CD8-positive, alpha-beta memory T cell (primary cell): ENCODE measurements at places on chromosomes 5 and 9. TPM values are rescaled to one million over a fixed set of nuclear protein-coding genes. Genes with fewer than 3 reads are reported as not detected.

DNA sequence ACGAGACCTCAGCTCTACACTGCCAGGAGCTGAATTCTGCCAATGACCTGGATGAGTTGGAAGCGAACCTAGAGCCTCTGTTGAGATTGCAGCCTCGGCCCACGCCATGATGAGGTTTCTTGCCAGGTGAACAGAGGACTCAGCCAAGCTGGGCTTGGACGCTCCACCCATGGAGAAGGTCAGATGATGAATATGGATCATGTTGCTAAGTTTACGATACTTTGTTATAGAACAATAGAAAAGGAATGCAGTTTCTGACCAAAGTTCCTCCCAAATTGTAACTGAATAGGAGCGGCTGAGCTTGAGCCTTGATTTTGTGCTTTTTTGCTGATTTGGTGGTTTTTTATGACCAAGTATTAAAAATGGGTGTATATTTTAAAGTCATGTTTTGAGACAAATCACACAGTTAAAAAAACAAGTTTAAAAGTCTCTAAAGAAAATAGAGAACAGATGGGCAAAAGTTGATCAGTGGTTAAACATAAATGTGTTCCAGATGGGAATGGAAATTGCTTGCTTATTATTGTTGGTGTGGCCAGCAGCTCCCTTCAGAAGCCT lies 32.9 kb downstream of the ROPN1L start:
- no peak for DNase-seq
- no peaks in the 10 kb centered on the region for H3K27me3 ChIP-seq
- H3K4me1 ChIP-seq = no peaks in the 10 kb centered on the region
- no peak overlapping the region for H3K27ac ChIP-seq
- no peak overlapping the region for H3K4me3 ChIP-seq
- no peaks in the 10 kb centered on the region for H3K36me3 ChIP-seq

Gene CDH18
- not detected for total RNA-seq

DNA sequence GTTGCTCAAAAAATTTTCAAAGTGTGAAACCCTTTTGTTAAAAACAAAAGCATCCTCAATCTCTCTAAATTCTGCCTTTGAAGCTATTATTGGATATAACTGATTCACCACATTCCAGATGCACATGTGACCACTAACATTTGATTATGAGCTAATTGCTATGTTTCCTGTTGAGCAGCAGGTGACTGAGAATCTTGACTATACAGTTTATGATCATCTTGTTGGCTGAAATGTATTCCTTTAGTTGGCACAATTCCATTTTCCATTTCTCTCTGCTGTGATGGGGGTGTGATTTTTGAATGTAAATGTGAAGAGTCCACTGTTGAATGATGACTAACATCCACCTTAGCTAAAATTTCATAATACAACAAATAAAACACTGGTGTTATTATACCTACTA lies 10.7 kb downstream of the LYSMD3 start:
- no peaks in the 10 kb centered on the region for H3K27me3 ChIP-seq
- H3K36me3 ChIP-seq = peaks cover 16% of the 10 kb centered on the region
- H3K27ac ChIP-seq = no peak overlapping the region

Gene TUSC1
- not detected for total RNA-seq

GRCh38 chr5:54915466-54916027 lies 69.8 kb downstream of the ESM1 start:
- no peaks in the 10 kb centered on the region for H3K4me1 ChIP-seq
- H3K27me3 ChIP-seq = no peaks in the 10 kb centered on the region
- no peak overlapping the region for H3K27ac ChIP-seq
- DNase-seq = no peak

GRCh38 chr5:43044181-43044914 lies 4.2 kb upstream of the ANXA2R start:
- no peaks in the 10 kb centered on the region for H3K36me3 ChIP-seq
- peaks cover 12% of the 10 kb centered on the region for H3K4me1 ChIP-seq
- no peak overlapping the region for H3K27ac ChIP-seq
- H3K27me3 ChIP-seq = no peaks in the 10 kb centered on the region
- H3K4me3 ChIP-seq = no peak overlapping the region

- H3K4me1 ChIP-seq = no peaks in the 10 kb centered on the region
- no peaks in the 10 kb centered on the region for H3K36me3 ChIP-seq
- H3K27ac ChIP-seq = no peak overlapping the region
Observed at GRCh38 chr5:27769748-27770402, 731.5 kb upstream of the CDH9 start.

Gene ADAMTS2
- total RNA-seq = not detected

GRCh38 chr9:117434566-117434965 lies 19.7 kb upstream of the ASTN2 start:
- no peaks in the 10 kb centered on the region for H3K27me3 ChIP-seq
- no peaks in the 10 kb centered on the region for H3K4me1 ChIP-seq
- no peak overlapping the region for H3K4me3 ChIP-seq
- H3K27ac ChIP-seq = no peak overlapping the region

Gene CHSY3
- not detected for total RNA-seq

Gene GPX3
- not detected for total RNA-seq
